ENCODE measurements at places on chromosomes 6 and 20.

DNA sequence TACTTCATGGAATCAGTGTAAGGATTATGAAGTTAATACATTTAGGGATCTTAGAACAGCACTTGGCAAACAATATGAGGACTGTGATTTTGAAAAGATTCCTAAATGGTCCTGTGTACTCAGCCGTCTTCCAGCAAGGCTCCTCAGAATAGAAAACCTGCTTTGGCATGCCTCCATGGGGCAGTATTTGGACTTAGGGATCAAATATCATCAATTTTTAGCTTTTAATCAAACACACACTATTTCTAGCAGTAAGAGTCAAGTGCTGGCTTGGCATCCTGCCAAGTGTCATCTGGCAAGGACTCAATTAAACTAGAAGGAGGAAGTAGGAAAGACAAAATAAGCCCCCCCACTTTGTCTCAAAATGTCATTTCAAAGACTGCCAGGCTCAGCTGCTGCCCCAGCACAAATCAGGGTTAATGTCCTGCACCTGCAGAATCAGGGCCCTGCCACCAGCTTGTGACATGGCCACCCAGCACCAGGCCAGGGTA lies 40.8 kb downstream of the IYD start:
- DNase-seq = no peak

- no peak for DNase-seq
Observed at GRCh38 chr20:19114410-19114809, 98.0 kb upstream of the SLC24A3 start.

DNA sequence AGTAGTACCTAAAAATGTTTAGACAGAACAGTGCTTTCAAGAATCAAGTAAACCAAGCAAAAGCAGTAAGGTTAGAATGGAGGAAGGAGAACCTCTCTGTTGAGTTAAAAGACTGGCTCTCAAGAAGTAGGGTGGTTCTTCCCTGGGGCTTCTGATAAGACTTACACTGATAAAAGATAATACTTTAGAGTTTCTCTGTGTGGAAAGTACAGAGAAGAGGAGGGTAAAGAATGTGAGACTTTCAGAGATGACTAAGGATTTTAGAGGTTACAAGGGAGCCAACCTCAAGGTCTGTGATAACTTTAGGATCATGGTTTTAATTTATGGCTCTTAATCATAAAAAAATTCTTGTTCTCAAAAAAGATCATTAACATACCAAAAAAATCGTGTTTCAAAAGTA lies 30.9 kb upstream of the ALDH8A1 start:
- no peak for DNase-seq

DNA sequence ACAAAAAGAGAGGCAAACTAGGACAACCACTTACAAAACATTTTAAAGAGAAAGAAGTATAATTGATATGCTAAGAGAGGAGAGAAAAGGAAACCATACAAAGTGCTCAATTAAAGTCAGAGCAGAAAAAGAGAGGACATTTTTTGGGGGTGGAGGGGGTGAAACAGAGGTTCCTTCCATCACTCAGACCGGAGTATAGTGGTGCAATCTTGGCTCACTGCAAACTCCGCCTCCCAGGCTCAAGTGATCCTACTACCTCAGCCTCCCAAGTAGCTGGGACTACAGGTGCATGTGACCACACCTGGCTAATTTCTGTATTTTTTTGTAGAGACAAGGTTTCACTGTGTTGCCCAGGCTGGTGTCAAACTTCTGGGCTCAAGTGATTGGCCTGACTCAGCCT lies 9.4 kb downstream of the WASF1 start:
- no peak for DNase-seq

GRCh38 chr6:170584954-170585498 lies 589 bp upstream of the PDCD2 start:
- DNase-seq = no peak

- no peak for DNase-seq
Observed at GRCh38 chr6:165571068-165571682, 91.9 kb downstream of the PDE10A start.

GRCh38 chr20:9966966-9967365 lies 67.8 kb upstream of the ANKEF1 start:
- no peak for DNase-seq

- no peak for DNase-seq
Observed at GRCh38 chr20:58627212-58628072, 23.6 kb upstream of the STX16 start.

DNA sequence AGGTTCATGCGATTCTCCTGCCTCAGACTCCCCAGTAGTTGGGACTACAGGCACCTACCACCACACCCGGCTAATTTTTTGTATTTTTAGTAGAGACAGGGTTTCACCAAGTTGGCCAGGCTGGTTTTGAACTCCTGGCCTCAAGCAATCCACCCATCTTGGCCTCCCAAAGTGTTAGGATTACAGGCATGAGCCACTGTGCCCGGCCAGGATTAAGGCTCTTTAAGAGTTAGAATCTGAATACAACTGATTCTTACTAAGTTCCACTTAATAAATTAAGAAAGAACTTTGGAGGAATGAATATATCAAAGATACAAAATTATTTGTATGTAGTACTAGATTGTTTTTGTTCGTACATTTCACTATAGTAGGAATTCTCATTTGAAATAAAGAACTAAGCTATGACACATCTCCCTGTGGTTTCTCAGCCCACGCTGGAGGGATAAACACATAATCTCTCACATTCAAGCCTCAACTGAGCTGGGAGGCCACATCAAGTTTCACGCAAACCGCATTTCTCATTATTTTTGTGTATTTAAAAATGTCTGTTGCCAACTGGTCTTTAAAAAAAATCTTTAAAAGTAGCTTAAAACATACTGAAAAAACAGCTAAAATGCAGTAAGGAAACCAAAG lies 34.2 kb downstream of the DTNBP1 start:
- peak; percentile 20 for DNase-seq

DNA sequence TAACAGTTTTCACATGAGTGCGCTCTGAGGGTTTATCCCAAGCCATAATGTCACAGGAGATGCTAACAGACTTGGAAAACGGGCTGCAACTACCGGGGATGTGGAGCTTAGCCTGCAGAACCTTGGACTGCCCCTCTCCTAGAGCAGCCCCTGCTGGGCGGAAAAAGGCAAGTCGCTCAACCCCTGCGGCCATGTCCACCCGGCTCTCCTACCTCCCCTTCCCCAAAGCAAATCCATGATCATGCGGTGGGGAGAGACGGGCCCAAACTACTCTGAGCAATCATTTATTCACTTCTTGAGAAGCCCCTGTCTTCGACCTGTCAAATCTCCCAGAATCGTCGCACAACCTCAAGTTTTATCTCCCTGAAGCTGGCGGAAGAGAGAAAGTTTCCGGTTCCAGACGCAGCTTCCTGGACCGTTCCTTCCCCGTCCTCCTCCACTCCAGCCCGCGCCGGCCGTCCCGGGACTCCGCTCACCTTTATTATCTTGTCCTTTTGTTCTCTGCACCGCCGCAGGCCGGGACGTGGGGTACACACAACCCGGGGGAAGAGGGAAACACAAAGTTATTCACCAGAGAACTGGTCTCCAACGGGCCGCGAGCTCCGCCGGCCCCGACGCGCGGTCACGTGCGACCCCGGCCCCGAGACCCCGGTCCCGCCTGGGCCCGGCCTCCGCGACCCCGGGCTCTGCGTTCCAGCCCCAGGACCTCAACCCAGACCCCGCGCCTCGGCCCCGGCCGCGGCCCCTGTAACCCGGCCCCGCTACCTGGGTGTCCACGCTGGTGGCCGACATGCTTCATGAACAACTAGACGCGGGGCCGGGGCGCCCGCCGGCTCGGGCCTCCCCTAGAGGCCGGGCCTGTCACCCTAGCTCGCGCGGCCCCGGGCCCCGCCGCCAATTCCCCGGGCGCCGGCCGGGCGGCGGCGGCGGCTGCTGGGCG lies 560 bp downstream of the YTHDF1 start:
- DNase-seq = no peak

- DNase-seq = no peak
Observed at GRCh38 chr6:87663434-87663833, 38.6 kb downstream of the AKIRIN2 start.

Measured in stimulated activated CD4-positive, alpha-beta T cell treated with anti-CD3 and anti-CD28 coated beads, Interleukin-4, amount 100 ng/mL, for 48 hours (primary cell).